ENCODE measurements at places on chromosomes 13 and 19.

DNA sequence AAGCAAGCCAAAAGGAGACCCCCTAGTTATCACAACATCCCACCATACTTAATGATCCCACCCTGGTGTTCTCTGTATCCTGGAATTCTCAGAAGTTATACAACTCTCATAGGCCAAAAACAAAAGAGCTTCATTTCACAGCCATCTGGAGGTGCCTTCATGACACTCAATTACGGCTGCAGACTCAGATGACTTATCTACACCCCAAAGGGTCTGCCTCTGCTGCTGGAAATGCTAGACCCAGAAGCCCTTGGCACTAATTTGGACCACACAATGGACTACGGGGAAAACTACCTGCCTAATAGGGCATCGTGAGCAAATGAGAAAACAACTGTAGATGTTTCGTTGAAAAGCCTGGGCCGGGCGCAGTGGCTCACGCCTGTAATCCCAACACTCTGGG is 40.2 kb downstream of the BRD4 start:
- DNase-seq = no peak

GRCh38 chr13:88144580-88144979 is 473.4 kb downstream of the SLITRK5 start:
- DNase-seq = peak; percentile 24

- no peak for DNase-seq
Measured at GRCh38 chr19:29120466-29120865, 92.5 kb downstream of the UQCRFS1 start.

- no peak for DNase-seq
Measured at GRCh38 chr13:79799059-79799867, 318.3 kb downstream of the NDFIP2 start.

DNA sequence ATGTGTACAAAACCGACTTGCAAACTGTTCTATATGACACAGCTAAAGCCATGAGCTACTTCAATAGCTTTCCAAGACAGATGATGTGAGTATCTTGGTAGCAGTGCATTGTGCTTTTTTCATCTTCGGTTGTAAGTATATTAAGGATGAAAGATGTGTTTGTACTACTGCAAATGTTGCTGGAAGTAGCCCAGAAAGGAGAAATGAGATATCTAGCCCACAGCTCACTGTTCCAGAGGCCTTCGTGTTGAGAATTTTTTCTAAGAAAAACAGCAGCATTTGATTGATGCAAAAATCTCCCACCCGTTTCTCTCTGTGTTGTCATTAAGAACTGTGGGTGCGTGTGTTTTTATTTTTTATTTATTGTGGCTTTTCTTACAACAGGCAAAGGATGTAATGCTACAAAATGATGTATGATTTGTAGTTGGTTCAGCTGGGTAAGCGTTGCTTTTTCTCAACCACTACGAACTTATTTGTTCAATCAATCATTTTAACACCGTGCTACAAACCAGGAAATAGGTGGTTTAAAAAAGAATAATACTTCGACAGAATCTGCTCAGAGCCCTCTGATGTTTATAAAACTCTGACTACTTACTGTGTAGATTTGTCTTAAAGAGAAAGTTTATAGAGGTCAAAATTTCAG is 41.6 kb upstream of the RFC3 start:
- DNase-seq = no peak

DNA sequence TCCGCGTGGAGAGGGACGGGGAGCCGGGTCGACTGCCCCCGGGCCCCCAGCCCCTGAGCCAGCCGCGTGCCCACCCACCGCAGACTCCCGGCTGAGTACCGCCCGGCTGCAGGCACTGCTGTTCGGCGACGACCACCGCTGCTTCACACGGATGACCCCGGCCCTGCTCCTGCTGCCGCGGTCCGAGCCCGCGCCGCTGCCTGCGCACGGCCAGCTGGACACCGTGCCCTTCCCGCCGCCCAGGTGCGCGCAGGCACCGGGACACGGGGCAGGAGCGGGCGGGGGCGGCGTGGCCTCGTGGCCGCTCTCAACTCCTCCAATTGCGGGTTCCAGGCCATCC is 1.6 kb downstream of the AMH start:
- DNase-seq = no peak

GRCh38 chr19:29324291-29324680 is 111.3 kb upstream of the UQCRFS1 start:
- DNase-seq = no peak

DNA sequence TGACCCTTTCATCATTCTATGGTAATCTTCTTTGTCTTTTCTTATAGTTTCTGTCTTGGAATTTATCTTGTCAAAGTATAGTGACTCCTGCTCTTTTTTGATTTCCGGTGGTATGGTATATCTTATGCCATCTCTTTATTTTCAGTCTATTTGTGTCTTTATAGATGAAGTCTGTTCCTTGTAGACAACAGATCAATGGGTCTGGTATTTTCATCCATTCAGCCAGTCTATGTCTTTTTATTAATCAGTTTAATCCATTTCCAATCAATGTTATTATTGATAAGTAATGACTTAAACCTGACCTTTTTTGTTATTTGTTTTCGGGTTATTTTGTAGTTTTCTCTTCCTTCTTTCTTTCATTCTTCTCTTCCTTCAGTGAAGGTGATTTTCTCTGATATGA is 495.9 kb upstream of the PCDH9 start:
- DNase-seq = no peak

DNA sequence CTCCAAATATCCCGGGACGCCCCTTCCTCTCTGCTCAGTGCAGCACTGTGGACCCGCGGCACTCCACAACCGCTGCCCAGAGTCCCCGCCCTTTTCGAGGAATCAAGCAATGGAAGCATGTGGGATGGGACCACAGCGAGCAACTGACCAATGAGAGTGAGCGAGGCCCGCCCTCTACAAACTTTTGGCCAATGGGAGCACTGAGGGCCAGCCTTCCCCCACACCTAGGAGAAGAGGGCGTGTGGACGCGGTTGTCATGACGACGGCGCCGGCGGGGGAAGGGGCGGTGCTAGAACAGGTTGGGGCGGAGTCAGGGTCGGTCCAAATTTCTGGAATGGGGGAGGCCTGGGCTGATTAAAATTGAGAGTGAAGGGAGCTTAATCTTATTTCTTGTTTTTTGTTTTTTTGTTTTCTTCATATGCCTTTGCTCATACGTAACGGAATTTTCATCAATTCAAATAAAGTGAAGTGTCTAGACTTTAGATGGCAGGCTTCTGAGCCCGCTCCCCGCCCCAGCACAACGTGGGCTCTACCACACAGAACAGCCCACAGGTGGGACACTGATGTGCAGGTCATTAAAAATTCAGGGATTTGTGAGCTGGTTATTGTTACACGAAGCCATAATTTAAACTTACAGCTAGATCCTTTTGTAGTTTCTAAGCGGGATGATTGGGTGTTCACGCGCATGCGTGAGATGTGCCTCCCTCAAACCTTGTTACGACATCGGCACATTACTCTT is at the start of gene DNAAF3:
TSS of gene DNAAF3 (minus strand) at position 84 of the 739 bp plus-strand sequence. CDS start 200 bp downstream, outside the sequence.
- peak; percentile 98 for DNase-seq

DNA sequence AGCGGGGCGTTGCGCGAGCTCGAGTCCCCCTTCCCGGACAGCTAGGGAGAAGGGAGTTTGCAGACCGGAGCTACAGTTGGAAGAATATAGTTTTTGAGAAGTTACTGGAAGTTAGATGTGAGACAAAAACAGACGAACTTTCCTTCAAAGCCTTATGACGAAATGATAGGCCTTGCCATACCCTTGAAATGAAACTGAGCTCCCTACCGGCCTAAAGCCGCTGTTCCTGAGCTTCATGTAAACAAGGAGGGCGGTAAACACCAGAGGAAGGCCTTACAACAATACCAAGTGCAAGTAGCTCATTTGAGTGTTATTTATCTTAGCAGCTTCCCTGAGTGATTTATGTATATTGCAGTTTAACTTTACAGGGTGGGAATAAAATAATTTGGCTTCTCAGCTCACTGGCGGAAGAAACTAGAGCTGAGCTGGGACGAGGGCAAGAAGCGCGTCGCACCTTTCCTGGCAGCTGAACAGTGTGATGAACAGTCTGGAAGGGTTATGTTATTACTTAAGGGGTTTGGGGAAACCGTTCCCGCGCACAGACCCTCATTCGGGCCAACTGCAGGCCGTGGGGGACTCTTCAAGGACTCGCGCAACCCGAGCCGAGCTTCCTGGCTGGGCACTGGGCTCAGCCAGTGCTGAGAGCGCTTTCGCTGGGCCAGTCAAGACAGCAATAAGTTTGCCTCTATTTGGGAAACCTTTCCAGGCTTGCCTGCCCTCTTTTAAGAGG is 111.2 kb downstream of the KCNRG start:
- peak; percentile 19 for DNase-seq

DNA sequence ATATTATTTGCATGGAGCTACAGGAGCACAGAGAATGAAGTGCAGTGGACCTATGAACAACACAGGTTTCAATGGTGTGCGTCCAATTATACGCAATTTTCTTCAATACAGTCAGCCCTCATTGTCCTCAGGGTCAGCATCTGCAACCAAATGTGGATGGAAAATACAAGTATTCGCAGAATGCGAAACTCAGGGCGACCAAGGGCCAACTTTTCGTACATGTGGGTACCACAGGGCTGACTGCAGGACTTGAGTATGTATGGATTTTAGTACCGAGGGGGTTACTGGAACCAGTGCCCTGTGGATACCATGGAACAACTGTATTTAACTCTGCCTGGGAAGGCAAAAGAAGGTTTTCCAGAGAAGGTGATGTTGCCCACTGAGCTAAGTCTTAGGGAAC is 10.2 kb downstream of the LCP1 start:
- no peak for DNase-seq

- no peak for DNase-seq
Measured at GRCh38 chr19:38888876-38889275, 10.5 kb downstream of the SIRT2 start.

DNA sequence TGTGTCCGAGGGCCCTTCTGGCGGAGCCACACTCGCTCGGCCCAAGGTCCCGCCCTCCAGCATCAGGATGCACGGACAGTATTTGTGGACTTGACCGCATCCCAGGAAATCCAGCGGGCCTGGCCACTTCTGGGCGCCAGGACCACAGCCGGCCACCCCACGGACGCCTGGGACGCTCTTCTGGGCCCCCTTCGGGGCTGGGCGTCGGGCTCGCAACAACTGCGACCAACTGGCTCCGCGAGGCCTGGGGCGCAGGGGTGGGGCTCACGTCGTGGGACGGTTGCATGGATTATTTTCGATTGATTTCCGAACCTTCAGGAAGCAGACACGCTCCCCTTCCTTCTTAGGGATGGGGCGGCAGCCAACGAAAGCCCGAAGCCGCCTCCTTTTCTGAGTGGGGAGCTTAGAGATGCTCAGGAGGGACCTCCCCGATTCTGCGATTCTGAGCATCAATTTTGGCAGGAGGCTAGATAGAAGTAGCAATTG is 521 bp upstream of the NUP58 start:
- DNase-seq = no peak

GRCh38 chr19:41702171-41702651 is 6.2 kb upstream of the CEACAM5 start:
- no peak for DNase-seq

DNA sequence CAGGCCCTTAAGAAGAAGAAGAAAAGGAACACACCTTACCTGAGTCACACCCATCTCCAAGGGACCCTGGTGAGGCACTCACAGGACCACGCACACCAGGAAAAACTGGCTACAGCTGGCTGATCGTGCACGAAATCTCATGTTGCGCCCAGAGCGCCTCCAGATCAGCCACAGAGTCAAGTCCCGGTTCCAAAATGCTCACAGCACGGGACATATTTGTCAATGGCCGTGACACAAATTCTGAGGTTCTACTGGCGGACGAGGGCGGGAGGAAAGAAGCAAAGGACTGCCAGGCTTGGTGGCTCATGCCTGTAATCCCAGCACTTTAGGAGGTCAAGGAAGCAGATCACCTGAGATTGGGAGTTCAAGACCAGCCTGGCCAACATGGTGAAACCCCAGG is 21.5 kb downstream of the SH3GL1 start:
- no peak for DNase-seq

DNA sequence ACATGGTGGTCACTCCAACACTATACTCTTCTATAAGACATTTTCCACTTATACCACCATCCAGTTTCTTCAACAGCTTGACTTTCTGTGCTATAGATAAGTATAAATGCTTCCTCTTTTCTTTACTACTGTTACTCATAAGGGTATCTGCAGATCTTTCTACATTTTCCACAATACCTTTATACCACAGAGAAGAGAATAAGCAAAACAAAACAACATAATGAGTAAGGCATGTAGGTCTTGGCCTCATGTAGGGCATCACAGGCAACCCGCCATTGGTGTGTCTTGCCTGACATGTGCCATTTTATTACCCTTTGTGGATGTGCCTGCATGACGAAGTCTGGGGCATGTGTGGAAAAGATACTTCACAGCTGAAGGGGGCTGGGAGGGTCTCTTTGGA is 265.3 kb upstream of the STARD13 start:
- DNase-seq = no peak

GRCh38 chr13:20136781-20137703 is 23.8 kb downstream of the GJA3 start:
- DNase-seq = peak; percentile 77
